ENCODE measurements at places on chromosomes 12 and 14. TPM values are rescaled to one million over a fixed set of nuclear protein-coding genes. Genes with fewer than 3 reads are reported as not detected.
A peak's percentile ranks its signal among the peaks of the same experiment; 100 is the strongest.

Gene TAS2R14
- total RNA-seq, result 3.6 TPM

Gene PLD4
- total RNA-seq, result 7.2 TPM

Gene FZD10
- total RNA-seq, result not detected

Gene KCTD10
- 141 TPM for total RNA-seq

Gene COCH
- 0.73 TPM for total RNA-seq

Gene NKX2-8
- not detected for total RNA-seq

DNA sequence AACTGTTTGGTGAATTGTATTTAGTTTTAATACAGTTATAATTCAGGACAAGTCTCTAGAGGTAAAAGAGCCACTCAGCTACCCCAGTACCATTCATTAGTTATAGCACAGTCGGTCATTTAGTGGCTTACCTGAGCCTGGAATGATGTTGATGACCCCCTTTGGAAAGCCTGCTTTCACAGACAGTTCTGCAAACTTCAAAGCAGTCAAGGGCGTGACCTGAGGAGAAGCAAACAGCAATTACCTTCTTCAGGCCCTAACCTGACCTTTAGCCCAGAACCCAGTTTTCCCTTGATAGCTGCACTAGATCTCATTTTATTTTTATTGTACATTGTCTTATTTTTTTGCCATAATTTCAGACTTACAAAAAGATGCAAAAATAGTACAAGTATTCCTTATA, 43.8 kb downstream of the ALDH1L2 start:
- no peaks in the 10 kb centered on the region for H3K4me1 ChIP-seq
- H3K36me3 ChIP-seq, result no peaks in the 10 kb centered on the region
- H3K27me3 ChIP-seq, result no peaks in the 10 kb centered on the region

- no peak overlapping the region for H3K4me3 ChIP-seq
- no peak overlapping the region for H3K27ac ChIP-seq
- no peak for DNase-seq
- no peaks in the 10 kb centered on the region for H3K27me3 ChIP-seq
- no peaks in the 10 kb centered on the region for H3K4me1 ChIP-seq
- H3K36me3 ChIP-seq, result no peaks in the 10 kb centered on the region
Measured at GRCh38 chr14:32733015-32733414, 205.7 kb upstream of the NPAS3 start.

DNA sequence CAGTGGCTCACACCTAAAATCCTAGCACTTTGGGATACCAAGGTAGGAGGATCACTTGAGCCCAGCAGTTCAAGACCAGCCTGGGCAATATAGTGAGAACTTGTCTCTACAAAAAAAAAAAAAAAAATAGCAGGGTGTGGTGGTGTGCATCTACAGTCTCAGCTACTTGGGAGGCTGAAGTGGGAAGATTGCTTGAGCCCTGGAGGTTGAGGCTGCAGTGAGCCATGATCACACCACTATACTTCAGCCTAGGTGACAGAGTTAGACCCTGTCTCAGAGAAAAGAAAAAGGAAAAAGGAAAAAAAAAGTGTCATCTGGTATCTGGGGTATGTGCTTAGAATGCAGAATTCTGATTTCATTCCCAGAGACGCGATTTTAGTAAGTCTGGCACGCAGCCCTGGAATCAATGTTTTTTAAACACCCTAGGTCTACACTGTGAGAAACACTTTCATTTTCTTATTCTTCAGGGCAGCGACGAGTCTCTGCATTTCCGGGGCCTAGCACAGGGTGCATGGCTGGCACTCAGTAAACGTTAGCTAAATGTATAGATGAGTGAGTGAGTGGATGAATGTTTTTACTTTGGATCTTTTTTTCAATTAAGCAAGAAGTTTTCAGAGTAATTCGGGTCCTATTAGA, 243.8 kb upstream of the PWP1 start:
- no peak overlapping the region for H3K27ac ChIP-seq
- H3K36me3 ChIP-seq, result no peaks in the 10 kb centered on the region
- H3K4me1 ChIP-seq, result no peaks in the 10 kb centered on the region
- H3K4me3 ChIP-seq, result no peak overlapping the region
- H3K27me3 ChIP-seq, result no peaks in the 10 kb centered on the region

- H3K4me1 ChIP-seq, result no peaks in the 10 kb centered on the region
- H3K36me3 ChIP-seq, result no peaks in the 10 kb centered on the region
- H3K27me3 ChIP-seq, result no peaks in the 10 kb centered on the region
- no peak for DNase-seq
Measured at GRCh38 chr12:73612551-73612950, 925.1 kb upstream of the ATXN7L3B start.

GRCh38 chr12:51512438-51512837, 78.6 kb upstream of the SCN8A start:
- H3K27me3 ChIP-seq, result no peaks in the 10 kb centered on the region
- H3K4me3 ChIP-seq, result no peak overlapping the region
- H3K4me1 ChIP-seq, result no peaks in the 10 kb centered on the region
- no peak for DNase-seq

GRCh38 chr12:54967461-54967860, 17.1 kb downstream of the TESPA1 start:
- peak; percentile 62 for DNase-seq
- H3K4me3 ChIP-seq, result no peak overlapping the region
- peaks cover 62% of the 10 kb centered on the region for H3K36me3 ChIP-seq

- H3K4me3 ChIP-seq, result no peak overlapping the region
- no peaks in the 10 kb centered on the region for H3K27me3 ChIP-seq
- H3K27ac ChIP-seq, result no peak overlapping the region
- no peak for DNase-seq
- no peaks in the 10 kb centered on the region for H3K36me3 ChIP-seq
Measured at GRCh38 chr12:42935756-42936155, 346.2 kb upstream of the PRICKLE1 start.

DNA sequence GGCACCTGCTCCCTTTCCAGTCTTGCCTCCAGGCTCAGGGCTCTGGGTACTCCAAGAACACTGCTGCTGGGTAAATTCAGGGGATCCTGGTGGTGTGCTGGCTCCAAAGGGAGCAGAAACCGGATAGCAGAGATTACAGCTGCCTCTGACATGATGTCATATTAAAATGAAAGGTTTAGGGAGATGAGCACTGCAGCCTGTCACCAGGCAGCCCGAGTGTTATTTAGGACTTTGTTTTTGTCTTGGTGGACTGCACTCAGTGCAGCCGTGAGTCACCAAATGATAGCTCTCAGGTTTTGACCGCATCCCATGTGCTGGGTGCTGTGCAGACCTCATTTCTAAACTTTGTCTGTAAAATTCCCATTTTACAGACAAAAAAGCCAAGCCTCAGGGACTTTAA, 266.0 kb upstream of the CRY1 start:
- no peak overlapping the region for H3K27ac ChIP-seq
- H3K4me3 ChIP-seq, result no peak overlapping the region
- H3K4me1 ChIP-seq, result no peaks in the 10 kb centered on the region
- no peaks in the 10 kb centered on the region for H3K36me3 ChIP-seq

- no peak overlapping the region for H3K27ac ChIP-seq
- no peak overlapping the region for H3K4me3 ChIP-seq
- H3K4me1 ChIP-seq, result peaks cover 21% of the 10 kb centered on the region
Measured at GRCh38 chr14:22824711-22825359, 4.9 kb upstream of the MRPL52 start.

DNA sequence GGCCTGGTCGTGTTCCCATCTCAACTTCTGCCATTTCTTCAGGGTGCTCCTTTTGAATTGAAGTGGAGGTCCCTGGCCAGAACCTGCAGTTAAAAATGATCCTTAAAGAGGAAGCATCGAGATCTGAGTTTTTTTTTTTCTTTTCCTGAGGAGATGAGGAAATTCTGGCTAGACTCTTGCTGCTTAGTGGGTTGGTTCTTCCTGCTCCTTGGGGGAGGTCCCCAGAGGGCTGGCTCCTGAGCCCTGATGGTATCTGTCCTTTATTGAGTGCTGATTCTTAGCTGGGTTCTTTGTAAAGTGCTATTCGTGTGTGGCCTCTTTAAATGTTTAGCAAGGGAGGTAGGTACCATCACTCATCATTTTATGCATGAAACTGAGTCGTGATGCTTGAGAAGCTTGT, 11.7 kb downstream of the PELI2 start:
- H3K36me3 ChIP-seq, result no peaks in the 10 kb centered on the region
- no peak for DNase-seq
- no peak overlapping the region for H3K27ac ChIP-seq
- H3K4me3 ChIP-seq, result no peak overlapping the region
- no peaks in the 10 kb centered on the region for H3K27me3 ChIP-seq

- H3K36me3 ChIP-seq, result no peaks in the 10 kb centered on the region
- H3K4me3 ChIP-seq, result no peak overlapping the region
- H3K27me3 ChIP-seq, result no peaks in the 10 kb centered on the region
- H3K4me1 ChIP-seq, result no peaks in the 10 kb centered on the region
Measured at GRCh38 chr12:70843363-70843762, 77.2 kb downstream of the PTPRR start.

DNA sequence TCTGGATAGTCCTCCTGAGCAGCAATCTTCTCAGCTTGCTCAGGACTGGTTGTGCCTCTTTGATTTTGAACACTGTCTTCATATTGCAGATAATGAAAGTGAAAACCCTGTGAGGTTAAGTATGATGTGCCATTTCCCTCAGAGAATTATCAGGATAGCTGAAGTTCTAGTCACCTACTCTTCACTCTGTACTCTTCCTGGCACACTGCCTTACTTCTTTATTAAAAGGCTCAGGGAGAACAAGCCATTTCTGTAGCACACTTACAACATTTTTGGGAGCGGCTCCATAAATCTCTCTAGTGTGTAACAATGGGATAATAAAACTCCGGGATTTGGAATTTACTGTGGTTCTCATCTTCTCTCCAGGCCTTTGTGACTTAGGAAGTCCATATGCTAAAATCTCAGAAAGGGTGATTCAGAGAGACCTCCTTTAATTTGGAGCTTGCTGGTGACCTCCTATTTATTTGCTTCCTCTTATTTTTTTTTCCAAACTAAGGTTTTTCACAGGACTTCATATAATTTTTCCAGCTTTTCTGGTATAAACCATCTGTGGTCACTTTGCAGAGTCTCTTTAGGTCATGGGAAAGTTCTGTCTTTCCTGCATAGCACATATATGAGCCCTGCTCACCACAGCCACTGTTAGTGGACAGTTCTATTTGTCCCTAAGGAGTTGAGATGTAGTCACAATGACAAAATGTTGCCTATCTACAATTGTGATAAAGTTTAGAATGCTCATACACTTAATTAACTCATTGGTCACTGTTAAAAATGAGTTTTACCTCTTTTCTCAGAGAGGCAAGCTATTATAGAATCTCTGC, 53.5 kb upstream of the LDHB start:
- H3K27me3 ChIP-seq, result no peaks in the 10 kb centered on the region
- H3K27ac ChIP-seq, result no peak overlapping the region
- no peaks in the 10 kb centered on the region for H3K36me3 ChIP-seq
- H3K4me3 ChIP-seq, result no peak overlapping the region
- DNase-seq, result no peak

GRCh38 chr12:98424726-98425401, 90.5 kb upstream of the TMPO start:
- DNase-seq, result peak; percentile 68
- no peaks in the 10 kb centered on the region for H3K4me1 ChIP-seq
- no peak overlapping the region for H3K4me3 ChIP-seq
- no peaks in the 10 kb centered on the region for H3K36me3 ChIP-seq

DNA sequence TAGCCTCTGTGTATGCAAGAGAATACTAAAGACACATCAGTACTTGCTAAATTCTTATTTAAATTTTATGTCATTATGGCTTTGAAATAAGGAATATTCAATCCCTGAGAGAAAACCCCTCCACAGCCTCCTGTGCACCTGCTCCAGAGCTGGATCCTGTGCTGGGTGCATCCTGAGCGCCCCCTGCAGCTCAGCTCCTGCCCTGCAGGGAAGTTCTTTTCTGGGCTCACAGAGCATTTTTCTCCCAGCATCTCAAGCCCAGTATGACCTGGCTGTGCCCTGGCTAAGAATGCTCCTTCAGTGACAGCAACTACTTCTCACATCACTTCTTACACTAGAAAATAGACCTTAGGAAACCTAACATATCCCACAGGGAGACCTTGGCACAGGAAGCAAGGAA, 1211.7 kb downstream of the TMEM121 start:
- H3K36me3 ChIP-seq, result no peaks in the 10 kb centered on the region
- H3K4me3 ChIP-seq, result peak overlapping the region; percentile 65
- H3K27me3 ChIP-seq, result no peaks in the 10 kb centered on the region
- peak; percentile 51 for DNase-seq

- H3K27ac ChIP-seq, result peak overlapping the region; percentile 14
- peaks cover 21% of the 10 kb centered on the region for H3K4me1 ChIP-seq
- no peaks in the 10 kb centered on the region for H3K36me3 ChIP-seq
Measured at GRCh38 chr12:619346-619745, 43.9 kb downstream of the NINJ2 start.

DNA sequence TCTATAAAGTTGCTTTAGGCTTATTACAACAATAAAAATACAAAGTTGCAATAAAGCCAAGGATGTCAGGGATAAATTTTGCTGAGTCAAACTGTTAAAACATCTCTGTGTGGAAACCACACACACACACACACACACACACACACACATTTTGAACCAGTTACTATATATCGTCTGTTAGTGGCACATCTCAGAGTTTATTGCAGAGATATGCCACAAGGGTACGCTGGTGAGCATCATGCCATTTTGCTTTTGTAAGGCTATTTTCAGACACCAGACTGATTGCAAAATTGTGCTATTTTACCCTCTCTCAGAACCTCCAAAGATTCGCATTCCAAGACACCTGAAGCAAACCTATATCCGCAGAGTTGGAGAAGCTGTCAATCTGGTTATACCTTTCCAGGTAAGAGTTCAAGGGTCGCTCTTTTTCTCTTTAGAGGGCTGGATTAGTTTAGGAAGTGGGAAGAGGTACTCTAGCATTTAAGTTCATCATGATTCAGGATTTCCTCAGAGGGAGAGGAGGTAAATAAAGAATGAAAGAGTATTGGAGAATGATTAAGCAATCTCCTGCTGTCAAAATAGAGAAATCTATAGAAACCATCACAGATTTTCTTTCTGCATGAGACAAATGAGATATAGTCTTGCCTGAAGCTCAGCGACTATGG, 27.3 kb upstream of the CHPT1 start:
- H3K27ac ChIP-seq, result no peak overlapping the region
- H3K4me1 ChIP-seq, result peaks cover 17% of the 10 kb centered on the region
- no peak overlapping the region for H3K4me3 ChIP-seq
- H3K27me3 ChIP-seq, result no peaks in the 10 kb centered on the region
- H3K36me3 ChIP-seq, result no peaks in the 10 kb centered on the region

GRCh38 chr12:113136128-113136989, 798 bp upstream of the RASAL1 start:
- DNase-seq, result peak; percentile 69
- no peak overlapping the region for H3K4me3 ChIP-seq
- H3K4me1 ChIP-seq, result peaks cover 12% of the 10 kb centered on the region

DNA sequence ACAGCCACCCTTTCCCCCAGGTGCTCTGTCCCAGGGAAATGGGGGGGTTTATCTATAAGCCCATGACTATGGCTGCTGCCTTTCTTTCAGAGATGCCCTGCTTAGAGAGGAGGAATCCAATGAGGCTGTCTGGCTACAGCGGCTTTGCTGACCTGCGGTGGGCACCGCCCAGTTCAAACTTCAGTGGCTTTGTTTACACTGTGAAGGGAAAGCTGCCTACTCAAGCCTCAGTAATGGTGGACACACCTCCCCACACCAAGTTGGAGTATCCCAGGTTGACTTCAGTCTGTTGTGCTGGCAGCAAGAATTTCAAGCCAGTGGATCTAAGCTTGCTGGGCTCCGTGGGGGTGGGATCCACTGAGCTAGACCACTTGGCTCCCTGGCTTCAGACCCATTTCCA, 869.2 kb downstream of the SLC6A15 start:
- DNase-seq, result no peak
- no peaks in the 10 kb centered on the region for H3K4me1 ChIP-seq
- no peaks in the 10 kb centered on the region for H3K36me3 ChIP-seq
- H3K27ac ChIP-seq, result no peak overlapping the region

GRCh38 chr14:32567543-32568384, 238.7 kb downstream of the AKAP6 start:
- H3K4me3 ChIP-seq, result no peak overlapping the region
- H3K27ac ChIP-seq, result no peak overlapping the region
- H3K36me3 ChIP-seq, result no peaks in the 10 kb centered on the region
- no peaks in the 10 kb centered on the region for H3K4me1 ChIP-seq
- no peak for DNase-seq

Data from natural killer cell (primary cell).